Stimulated activated CD4-positive, alpha-beta T cell treated with anti-CD3 and anti-CD28 coated beads, Interleukin-4, amount 100 ng/mL, for 48 hours (primary cell): ENCODE measurements at places on chromosomes 3 and 15.

GRCh38 chr3:52453496-52454249 is at the start of gene TNNC1:
Gene TNNC1 (minus strand): TSS chr3:52454041. CDS start chr3:52454015, 26 bp downstream.
- DNase-seq, result no peak

DNA sequence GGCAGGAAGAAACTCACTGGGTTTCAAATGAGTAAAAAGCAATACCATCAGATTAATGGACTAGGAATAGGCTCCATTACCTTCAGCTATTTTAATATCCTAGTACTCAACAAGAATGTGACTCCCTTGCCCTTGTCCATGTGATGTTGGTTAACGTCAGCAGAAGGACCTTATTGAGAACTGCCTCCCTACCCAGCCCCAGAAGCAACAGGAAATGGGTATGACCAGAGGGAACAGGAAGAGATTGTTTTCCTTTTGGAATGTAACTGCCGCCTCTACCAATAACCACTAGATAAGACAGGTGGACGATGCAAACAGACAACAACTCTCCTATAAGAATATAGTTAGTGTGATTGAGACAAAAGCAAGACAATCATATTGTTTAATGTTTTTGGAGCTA is 10.4 kb upstream of the MME start:
- DNase-seq, result no peak

DNA sequence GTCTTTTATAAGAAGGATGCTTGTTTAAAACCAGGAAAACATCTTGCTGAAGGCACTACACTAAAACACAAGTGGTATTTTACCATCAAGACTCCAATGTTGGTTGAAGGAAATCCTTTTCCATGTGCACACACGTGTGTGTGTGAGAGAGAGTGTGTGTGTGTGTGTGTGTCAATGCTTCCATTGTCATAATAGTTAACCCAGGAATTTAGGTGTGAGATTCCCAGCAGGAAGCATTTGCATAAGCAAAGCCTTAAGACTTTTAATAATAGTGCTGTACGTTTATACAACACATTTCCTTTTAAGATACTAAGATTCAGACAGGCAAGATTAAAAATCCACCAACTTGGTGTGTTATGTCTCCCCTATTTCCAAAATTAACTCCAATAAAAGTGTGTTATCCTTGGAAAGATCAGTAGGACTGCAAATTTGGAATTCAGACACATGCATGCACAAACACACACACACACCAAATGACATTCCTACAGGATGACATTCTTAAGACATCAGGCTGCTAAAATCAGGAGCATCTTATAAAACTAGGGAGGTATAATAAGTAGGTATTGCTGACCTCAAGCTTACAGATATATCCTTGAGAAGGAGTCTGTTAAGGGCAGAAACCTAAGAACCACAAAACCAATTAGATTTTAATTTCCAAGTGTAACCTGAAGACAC is 18.3 kb downstream of the LMCD1 start:
- no peak for DNase-seq

- no peak for DNase-seq
Measured at GRCh38 chr15:73686781-73687256, 2.6 kb downstream of the CD276 start.

DNA sequence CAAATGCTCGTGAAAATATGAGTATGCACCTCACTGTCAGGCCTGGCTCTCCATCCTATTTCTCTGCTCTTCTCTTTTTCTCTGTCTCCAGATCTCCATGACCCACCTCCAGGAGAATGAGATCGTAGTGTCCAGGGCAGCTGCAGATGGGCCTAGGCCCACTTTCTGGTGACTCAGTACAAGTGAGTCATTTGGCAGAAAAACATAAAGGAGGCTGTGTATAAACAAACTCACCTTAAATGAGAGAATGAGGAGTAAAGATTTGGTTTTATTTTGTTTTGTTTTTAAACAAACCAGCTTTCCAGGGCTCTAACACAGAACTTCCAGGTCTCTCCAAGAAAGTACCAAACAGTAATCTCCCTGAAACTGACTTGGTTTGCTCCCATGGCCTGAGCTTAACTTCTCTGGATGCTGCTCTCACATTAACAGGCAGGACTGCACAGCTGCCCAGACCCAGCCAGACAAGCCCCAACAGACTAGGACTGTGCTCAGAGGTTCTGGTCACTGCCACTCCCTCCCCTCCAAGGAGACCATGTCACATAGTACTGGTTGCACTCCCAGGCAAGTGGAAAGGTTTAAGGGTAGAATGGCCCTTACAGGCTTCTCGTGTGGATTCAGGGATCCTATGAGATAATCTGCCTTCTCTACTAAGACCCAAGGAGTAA is 1.5 kb upstream of the HEG1 start:
- DNase-seq, result no peak
